ELF-1 (cell line): ENCODE measurements at places on chromosomes 5 and 9.

DNA sequence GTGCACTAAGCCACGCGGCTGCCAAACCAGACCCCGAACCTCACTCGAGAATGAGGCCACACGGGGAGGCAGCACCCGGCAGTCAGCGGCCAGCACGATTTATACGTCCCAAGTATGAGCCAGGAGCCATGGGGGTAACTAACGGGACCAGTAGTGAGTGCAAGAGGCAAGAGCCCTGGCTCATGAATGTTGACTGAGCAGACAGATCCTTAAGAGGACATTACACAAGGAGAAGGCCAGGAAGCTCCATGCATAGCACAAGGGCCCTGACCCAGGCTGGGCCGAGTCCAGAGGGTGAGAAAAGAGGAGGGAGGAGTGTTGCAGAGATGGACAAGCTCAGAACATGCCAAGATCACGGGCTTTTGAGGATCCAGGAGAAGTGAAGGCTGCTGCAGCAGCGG lies 58.6 kb upstream of the PHYKPL start:
- DNase-seq: no peak

GRCh38 chr5:171379961-171380360 lies 7.7 kb upstream of the NPM1 start:
- DNase-seq: no peak

- no peak for DNase-seq
Measured at GRCh38 chr9:99116003-99116411, 11.1 kb downstream of the TGFBR1 start.

DNA sequence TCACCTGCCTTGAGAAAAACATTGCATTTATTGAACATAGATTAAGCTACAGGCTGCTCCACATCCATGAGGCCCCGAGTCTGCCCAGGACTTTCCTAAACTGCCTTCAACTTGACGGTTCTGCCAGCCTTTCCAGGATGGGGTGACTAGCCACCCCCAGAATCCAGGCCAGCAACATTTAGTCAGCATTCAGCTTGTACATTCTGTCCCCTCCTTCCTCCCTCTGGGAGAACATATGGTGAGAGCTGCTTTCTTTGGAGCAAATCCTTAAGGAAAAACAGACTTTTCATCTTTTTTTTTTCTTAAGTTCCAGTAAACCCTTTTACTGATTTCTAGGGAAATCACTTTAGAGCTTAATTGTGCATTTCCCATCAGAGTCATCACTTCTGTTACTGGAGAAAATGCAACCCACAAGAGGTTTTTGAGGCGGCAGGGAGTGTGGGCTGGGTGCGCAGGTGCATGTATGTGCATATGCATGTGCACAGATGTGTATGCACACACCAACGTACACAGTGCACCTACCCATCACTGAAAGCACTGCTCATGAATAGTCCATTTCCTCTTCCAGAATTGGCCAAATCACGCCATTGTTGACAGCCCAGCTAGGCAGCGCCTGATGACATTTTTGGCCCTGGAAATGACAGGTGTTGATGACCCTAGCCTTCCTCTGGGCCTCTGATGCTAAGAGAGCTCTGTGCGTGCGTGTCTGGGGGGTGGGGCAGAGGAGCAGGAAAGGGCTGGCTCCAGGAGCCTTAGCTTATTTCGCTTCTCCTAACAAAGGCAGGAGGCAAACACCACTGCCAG lies 145.6 kb downstream of the HSD17B3 start:
- DNase-seq: peak; percentile 20

- no peak for DNase-seq
Measured at GRCh38 chr5:167857321-167857720, 434.1 kb upstream of the WWC1 start.

DNA sequence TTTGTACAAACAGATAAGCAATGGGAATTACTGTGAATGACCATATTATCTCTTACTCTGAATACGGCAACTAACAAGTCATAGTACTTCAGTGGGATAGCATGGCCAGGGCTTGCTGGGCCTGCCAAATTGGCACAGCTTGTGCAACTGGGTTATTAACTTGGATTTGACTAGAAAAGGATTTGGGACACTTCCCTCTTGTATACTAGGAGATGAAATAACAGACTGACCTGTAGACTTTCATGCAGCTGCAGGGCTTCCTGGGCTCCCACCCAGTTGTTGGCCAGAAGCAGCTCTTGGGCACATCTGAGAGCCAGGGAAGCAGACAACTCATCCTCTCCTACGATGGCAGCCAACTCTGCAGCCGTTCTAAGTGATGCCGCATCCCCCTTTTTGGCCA lies 39.8 kb downstream of the CNOT8 start:
- DNase-seq: no peak

DNA sequence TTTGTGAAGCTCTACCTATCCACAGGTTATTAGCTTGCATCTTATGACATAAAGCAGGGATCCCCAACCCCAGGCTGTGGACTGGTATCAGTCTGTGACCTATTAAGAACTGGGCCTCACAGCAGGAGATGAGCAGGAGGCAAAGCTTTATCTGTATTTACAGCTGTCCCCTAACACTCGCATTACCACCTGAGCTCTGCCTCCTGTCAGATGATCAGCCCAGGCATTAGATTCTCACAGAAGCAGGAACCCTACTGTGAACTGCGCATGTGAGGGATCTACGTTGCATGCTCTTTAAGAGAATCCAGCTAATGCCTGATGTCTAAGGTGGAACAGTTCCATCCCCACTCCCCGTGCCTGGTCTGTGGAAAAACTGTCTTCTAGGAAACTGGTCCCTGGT lies 19.7 kb downstream of the FBXW11 start:
- DNase-seq: peak; percentile 32

DNA sequence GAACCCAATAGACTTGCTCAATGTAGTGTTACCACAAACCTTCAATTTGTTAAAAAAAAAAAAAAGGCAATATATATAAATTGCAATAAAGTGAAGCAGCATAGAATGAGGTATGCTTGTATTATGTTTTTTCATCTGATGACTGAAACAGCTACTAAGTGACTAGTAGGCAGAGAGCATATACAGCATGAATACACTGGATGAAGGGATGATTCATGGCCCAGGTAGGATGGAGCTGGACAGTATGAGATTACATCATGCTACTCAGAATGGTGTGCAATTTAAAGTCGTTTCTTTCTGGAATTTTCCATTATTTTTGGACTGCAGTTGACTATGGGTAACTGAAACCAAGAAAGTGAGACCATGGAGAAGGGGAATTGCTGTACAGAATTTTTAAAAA lies 161.2 kb downstream of the GNA14 start:
- DNase-seq: no peak
